ENCODE measurements at places on chromosomes 7 and 10. TPM values are rescaled to one million over a fixed set of nuclear protein-coding genes. Genes with fewer than 3 reads are reported as not detected.

The NUTM2A gene
- total RNA-seq, result 3.0 TPM

The VTI1A gene
- 33.1 TPM for total RNA-seq

DNA sequence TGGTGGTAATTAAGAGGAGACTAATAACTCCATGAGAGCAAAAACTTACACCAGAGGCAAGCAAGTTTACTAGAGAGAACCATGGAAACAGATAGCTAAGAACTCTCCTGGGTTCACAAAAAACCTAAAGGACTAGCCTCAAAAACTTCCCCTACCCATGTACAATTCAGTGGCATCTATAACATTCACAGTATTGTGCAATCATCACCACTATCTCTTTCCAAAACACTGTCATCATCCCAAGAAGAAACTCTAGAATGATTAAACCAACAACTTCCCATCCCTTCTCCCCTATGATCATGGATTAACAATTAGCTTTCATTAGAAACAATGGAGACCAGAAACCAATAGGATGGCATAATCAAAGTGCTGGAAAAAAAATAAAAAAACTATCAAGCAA lies 1038.3 kb downstream of the LRMDA start:
- no peak overlapping the region for H3K27ac ChIP-seq
- no peaks in the 10 kb centered on the region for H3K4me1 ChIP-seq
- no peak overlapping the region for H3K4me3 ChIP-seq
- no peaks in the 10 kb centered on the region for H3K36me3 ChIP-seq
- DNase-seq, result no peak

The OPN1SW gene
- total RNA-seq, result not detected

DNA sequence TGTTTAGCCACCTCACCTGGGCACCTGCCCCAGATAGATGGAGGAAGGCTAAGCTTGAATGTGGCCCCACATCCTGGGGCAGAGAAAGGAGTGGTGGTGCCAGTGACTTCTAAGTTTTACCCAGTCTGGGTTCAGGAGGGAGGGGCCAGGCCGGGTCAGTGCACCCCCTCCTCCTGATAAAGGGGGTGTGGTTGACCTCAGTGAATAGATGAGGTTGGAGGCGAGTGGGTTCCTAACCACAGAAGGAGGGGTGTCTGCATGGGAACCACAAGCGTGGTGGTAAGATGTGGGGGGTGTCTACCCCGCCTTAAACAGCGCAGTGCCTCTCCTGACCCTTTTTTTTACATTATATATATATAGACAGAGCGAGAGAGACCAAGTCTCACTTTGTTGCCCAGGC lies 105.3 kb upstream of the KCTD7 start:
- no peaks in the 10 kb centered on the region for H3K4me1 ChIP-seq
- no peak overlapping the region for H3K27ac ChIP-seq
- H3K4me3 ChIP-seq, result no peak overlapping the region
- no peaks in the 10 kb centered on the region for H3K27me3 ChIP-seq

GRCh38 chr10:95291365-95292039 lies 699 bp upstream of the PDLIM1 start:
- DNase-seq, result no peak
- peaks cover 40% of the 10 kb centered on the region for H3K4me1 ChIP-seq
- peaks cover 6% of the 10 kb centered on the region for H3K27me3 ChIP-seq

- no peak overlapping the region for H3K27ac ChIP-seq
- H3K27me3 ChIP-seq, result no peaks in the 10 kb centered on the region
- H3K4me3 ChIP-seq, result no peak overlapping the region
- no peak for DNase-seq
- H3K4me1 ChIP-seq, result no peaks in the 10 kb centered on the region
Observed at GRCh38 chr7:79051915-79052314, 401.6 kb downstream of the MAGI2 start.

The SSC4D gene
- total RNA-seq, result 17.3 TPM
